Activated naive CD4-positive, alpha-beta T cell treated with anti-CD3 and anti-CD28 coated beads for 36 hours (primary cell): ENCODE measurements at places on chromosomes 5 and 9.
A peak's percentile ranks its signal among the peaks of the same experiment; 100 is the strongest.

DNA sequence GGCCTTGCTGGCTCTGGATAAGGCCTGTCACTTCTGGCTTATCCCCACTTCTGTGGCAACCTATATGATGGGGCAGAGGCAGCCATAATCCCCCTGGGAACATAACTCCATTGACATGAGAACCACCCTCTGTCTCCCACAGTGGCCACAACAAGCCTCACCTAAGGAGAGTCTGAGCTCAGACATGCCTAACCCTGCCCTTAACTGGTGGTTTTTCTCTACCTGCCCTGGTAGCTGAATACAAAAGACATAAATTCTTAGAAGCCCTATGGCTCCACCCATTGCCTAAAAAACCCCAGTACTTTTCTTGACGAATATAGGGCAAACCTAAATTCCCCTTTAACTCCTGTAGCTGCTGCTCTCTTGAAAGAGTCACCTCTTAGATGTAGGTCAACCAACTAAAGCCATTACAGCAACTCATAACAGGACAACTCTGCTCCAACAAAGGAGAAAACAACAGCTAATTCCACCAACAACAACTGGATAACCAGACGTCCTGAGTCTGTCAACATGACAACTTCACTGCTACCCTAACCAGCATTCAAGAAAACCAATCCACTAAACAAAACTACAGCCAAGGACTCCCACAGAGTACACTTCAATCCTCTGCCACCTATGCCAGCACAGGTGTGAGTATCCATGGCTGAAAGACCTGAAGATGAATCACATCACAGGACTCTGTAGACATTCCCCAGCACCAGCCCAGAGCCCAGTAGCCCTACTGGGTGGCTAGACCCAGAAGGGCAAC is 427.7 kb downstream of the PRELID2 start:
- no peak for DNase-seq

- no peak for DNase-seq
Observed at GRCh38 chr5:95799191-95799835, 23.2 kb downstream of the GLRX start.

DNA sequence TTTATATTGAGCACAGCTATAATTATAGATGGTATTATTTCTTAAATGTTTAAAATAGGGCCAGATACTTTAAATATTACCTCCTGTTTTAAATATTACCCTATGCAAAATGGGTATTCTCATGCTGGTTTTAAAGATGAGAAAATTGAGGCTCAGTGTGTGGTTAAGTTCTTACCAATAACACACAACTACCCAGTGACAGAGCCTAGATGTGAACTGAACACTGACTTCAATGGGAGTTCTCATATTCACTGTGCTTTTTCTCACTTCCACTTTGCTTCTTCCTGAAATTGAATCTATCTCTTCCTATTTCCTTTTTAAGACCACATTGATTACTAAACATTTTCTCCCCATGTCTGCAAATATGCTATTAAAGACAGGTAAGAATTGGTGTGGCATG is 135.8 kb upstream of the TUSC1 start:
- DNase-seq: no peak

- DNase-seq: peak; percentile 81
Observed at GRCh38 chr9:87662808-87663528, 63.0 kb upstream of the CTSL start.

- DNase-seq: no peak
Observed at GRCh38 chr9:133715295-133715865, 22.8 kb downstream of the SARDH start.

DNA sequence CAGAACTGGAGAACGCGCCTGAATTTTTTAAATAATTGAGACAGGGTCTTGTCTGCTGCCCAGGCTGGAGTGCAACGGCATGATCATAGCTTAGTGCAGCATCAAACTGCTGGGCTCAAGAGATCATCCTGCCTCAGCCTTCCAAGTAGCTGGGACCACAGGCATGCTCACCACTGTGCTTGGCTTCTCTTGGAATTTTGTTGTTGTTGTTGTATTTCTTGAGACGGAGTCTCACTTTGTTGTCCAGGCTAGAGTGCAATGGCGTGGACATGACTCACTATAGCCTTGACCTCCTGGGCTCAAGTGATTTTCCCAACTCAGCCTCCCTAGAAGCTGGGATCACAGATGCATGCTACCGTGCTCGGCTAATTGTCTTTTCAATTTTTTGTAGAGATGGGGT is 58.4 kb upstream of the DAB2IP start:
- DNase-seq: no peak

DNA sequence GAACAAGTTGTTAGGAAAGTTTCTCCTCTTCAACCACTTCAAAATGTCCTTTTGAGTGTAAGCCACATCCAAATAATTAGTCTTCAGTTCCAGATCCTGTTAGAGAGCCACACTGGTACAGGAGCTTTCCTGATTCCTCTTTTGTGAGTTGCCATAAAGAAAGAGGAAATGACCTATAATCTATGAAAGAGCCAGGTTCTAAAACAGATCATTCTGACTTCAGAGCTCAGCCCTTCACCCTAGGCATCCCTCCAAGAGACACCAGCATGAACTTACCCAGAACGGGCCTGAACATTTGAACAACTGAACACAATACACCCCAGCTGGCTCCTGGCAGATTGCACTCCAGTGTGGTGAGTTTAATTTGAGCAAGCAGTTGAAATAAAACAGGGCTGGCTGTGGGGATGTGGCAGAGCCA is 25.7 kb downstream of the SLC1A1 start:
- no peak for DNase-seq

GRCh38 chr5:172688349-172689217 is 47.5 kb downstream of the NEURL1B start:
- peak; percentile 39 for DNase-seq

- DNase-seq: no peak
Observed at GRCh38 chr9:71737455-71737854, 30.9 kb downstream of the CEMIP2 start.

- DNase-seq: no peak
Observed at GRCh38 chr5:126897851-126898630, 121.1 kb downstream of the LMNB1 start.

DNA sequence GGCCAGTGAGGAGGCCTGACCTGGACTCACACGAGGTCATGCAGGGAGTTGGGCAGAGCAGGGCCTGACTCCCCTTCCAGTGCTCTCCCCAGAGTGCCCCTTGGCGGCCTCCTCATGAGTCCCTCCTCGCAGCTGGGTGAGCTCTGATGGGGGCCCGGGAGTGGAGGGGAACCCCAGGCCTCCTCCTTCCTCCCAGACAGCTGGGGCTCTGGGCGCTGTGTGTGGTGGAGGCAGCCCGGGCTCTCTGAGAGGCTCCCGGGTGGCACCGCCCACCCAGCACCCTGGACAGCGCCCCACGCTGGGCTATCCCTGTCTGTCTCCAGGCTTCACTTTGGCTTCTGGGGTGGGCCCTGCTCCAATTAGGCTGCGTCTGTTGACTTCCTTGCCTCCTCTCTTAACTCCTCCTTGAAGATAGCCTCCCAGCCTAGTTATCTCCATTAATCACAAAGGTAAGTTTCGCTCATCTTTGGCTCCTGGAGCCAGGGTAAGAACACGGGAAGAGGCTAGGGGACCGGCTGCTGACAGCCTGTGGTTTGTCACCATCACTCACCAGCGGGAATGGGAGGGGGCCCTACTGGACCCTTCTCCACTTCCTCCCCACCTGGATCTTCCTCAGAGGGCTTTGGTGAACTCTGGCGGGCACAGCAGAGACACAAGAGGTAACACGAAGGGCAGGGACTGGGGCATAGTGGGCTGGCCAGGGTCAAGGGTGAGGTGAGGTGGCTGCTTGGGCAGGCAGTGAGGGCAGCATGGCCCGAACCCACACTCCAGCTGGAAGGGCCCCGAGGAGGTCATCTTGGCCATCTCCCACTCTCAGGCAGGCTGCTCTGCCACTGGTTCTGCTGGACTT is 13.1 kb downstream of the PSD2 start:
- peak; percentile 63 for DNase-seq

DNA sequence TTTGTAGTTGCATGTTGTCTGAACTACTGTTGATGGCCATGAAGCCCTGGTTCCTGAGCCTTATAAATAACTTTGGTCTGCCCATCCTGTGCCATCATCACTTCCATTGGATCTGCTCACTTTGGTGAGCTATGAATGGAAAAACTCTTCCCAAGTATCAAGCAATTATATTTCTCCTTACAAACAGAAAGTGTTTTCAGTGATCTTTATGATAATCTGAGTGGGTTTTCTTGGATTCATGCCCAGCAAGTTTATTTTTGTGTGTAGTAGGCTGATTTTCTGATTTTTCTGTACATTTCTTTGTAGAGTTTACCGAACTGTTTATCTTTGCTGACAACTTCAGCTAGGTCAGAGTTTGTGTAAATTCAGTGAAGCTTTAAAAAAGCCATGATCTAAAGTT is 31.0 kb downstream of the CAMK4 start:
- DNase-seq: no peak

- DNase-seq: no peak
Observed at GRCh38 chr5:91133183-91133582, 249.9 kb downstream of the ARRDC3 start.

DNA sequence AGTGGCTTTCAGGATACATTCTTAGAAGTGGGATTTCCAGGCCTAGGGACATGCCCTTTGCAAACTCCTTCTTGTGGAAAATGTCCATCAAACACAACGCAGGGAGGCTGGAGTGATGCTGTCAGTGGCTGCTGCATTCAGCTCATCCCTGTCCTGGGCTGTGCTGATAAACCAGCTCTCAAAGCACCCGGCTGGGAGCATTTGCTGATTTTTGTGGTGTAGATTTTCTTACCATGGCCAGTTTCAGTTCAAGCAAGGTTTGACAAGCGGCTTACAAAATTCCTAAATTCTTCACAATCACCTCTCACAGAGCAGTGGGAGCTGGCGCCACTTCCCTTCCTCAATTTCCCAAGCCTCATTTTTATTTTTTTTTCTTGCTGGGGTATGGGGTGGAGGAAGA is 28.2 kb downstream of the FAM163B start:
- no peak for DNase-seq

DNA sequence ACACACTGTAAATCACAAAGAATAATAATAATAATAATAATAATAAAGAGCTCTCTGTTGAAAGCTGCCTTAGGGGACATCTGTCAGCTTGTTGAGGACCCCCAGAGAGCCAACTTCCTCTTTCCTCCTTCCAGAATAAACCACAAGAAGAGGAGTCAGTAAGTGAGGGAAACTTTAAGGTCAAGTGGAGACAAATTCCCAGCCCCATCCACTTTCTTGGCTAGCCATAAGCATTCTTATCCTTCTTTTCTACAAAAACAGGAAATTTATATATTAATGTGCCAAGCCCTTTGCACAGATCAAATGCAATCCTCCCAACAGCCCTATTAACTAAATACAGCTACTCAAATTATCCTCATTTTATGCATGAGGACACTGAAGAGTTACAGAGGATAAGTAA is 9.4 kb upstream of the C5orf58 start:
- no peak for DNase-seq

DNA sequence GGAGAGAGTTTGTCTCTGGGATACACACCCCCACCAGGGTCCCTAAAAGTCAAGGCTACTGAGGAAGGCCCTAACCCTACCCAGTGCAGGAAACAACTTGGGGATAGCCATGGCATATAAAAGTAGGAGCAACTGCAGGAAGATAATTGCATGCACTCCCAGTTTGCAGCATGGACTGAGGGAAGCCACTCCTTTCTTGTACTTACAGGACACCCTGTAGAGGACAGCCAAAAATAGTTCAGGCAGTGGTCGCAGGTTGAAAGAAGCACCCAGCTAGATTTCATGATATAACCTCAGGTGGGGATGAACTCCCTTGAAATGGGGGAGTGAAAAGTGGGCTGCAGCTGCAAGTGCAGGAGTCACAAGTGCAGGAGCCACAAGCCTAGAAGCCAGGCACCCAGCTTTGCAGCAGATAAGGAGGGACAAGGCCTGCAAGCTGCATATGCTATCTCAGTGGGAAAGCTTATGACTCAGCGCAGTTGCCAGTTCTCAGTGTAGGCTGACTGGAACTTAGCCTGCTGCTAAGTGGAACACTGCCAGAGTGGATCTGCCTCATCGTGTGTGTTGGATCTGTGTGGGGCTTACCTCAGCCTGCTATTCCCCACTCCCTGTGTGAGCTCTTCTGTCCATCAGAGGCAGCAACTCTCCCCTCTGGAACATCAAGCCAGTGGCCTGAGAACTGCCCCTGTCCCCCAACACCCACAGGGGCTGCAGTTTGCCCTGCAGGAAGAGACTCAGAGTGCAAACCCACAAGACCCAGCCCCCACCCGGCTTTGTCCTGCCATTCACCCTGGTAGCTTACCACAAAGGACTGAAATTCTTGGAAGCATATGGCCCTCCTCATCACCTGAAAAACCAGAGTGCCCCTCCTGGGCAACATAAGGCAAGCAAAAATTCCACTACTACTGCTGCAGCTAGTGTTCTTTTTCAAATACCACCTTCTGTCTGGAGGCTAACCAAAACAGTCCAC is 42.7 kb downstream of the CYLC2 start:
- no peak for DNase-seq

- DNase-seq: no peak
Observed at GRCh38 chr5:7225826-7226225, 170.1 kb upstream of the ADCY2 start.

DNA sequence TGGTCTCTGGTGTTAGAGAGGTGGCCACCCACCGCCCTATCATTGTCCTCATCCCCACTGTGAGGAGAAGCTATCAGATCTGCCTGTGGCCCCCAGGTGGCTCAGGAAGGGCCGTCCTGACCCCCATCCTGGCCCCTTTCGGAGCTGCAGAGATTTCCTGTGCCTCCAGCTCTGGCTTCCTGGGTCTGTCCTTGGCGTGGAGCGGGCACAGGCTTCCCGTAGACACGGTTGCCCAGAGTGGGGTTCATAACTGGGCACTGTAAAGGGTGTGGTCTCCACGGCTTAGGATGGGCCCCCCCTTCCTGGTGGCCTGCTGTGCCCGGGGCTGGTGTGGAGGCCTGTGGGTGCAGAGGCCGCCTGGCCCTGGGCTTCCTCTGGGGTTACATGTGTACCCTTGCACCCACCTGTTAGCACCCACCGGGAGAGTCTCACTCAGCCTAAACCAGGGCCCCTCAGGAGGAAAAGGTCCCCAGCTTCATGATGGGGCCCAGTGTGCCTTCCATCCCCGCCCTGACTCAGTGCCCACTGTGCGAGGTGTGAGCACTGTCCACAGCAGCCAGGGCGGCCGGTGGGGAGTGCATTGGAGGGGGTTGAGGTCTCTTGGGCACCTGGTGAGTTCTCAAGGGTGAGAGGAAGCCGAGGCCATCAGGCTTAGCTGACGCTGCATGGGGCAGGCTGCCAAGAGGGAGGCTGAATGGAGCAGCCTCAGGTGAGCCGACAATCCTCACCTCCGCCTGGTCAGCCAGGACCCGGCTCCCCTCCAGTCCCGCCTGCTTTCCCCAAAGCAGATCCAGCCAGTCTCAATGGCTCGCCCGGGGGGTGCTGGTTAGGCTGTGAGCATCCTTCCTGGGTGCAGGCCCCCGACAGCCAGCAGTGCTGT is 15.3 kb upstream of the AJM1 start:
- no peak for DNase-seq
